Ureter (tissue), 1 donor: ENCODE measurements at places on chromosomes 6 and 20. TPM values are rescaled to one million over a fixed set of nuclear protein-coding genes. Genes with fewer than 3 reads are reported as not detected.
A peak's percentile ranks its signal among the peaks of the same experiment; 100 is the strongest.

GRCh38 chr6:151255811-151256210 lies 16.0 kb downstream of the AKAP12 start:
- no peak for DNase-seq

BNIP5 gene
- total RNA-seq, result not detected

GRCh38 chr6:127420556-127420955 lies 38.6 kb downstream of the KIAA0408 start:
- peak; percentile 76 for DNase-seq

CPXM1 gene
- total RNA-seq, result 3.0 TPM

BTN1A1 gene
- not detected for total RNA-seq

FAM110A gene
- 35.1 TPM for total RNA-seq

GRCh38 chr6:80437221-80437620 lies 330.8 kb downstream of the BCKDHB start:
- DNase-seq, result no peak

DNA sequence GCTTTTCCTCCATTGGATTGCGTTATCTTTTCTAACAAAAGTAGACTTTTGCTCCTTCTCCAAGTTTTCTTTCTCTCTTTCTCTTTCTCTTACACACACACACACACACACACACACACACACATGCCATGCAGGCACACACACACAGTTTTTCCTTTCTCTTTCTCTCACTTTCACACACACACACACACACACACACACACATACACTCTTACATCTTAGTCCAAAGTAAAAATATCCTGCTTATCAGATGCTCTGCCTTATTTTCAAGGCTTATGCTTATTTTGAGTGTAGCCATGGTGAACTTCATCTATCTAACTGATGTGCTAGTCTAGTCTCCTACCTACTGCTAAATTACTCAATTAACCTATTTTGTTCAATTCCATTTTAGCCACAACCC lies 34.4 kb upstream of the RAB23 start:
- no peak for DNase-seq

LAMA5 gene
- total RNA-seq, result 433 TPM

GRCh38 chr20:56579301-56579710 lies 46.3 kb downstream of the FAM209B start:
- no peak for DNase-seq

- DNase-seq, result no peak
Observed at GRCh38 chr20:31550099-31550498, 35.9 kb downstream of the HM13 start.

DNA sequence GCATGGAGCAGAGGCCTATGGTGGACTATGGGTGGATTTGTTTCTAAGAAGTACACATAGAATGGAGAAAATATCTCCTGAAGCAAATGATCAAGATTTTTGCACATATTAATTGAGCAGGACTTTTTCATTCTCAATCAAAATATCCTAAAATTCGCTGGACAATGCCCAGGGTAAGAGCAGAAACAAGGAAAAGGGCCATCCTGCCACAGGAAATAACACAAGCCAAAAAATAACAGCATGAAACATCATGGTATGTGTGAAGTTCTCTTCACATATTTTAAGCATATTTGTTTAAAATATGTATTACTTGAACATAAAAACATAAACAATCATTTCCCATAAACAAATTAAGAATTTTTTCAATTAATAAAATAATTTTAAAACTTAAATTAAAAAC lies 868.9 kb downstream of the EPHA7 start:
- no peak for DNase-seq

DNA sequence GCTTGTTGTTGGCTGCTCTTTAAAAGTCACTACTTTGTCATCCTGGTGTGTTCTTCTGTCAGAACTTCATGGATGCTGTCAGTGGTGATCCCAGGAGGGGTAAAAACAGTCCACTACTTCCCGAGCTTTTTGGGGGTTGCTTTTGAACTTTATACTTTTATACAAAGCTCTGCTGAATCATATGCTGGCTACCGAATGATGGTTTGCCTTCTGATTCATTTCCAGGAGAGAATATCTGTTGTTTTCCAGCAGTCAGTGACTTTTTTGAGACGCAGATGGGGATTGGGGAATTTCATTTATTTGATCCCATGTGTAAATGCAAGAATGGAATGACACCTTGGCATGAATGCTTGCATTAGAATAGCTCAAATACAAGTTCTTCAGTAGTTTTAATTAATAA lies 32.7 kb upstream of the COL10A1 start:
- DNase-seq, result no peak

GRCh38 chr6:166052837-166053236 lies 114.8 kb downstream of the TBXT start:
- no peak for DNase-seq

- DNase-seq, result no peak
Observed at GRCh38 chr6:100574836-100575235, 110.1 kb upstream of the SIM1 start.

GRCh38 chr6:82040405-82041221 lies 206.9 kb downstream of the IBTK start:
- DNase-seq, result peak; percentile 58

DNA sequence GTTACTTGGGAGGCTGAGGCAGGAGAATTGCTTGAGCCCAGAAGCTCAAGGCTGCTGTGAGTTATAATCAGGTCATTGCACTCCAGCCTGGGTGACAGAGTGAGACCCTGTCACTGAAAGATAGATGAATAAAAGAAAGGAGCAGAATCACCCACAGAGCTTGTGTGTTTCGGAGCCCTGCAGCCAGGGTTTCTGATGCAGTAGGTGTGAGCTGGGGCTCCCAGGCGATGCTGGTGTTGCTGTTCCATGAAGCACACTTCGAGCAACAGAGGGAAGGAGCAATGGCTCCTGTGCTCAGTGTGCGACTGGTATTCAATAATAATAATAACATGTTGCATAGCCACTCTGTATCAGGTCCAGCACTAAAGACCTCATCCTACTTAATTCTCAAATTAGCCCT lies 197.5 kb upstream of the CST7 start:
- DNase-seq, result peak; percentile 22

DNA sequence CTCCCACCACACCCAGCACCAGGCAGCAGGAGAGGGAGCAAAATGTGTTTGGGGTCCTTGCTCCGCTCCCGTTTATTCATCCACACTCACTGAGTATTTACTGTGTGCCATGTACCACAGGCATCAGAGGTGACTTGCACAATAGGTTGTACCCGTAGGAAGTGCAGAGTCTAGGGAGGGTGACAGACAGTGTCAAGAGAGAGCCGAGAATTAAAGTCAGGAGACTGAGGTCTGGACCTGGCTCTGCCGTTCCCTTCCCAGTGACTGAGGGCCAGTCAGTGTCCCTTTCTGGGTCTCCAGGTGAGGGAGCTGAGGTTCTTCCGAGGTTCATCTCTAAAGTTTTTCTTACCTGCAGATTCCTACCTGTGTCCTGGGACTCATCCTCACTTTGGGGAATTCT lies 22.3 kb downstream of the TTBK1 start:
- no peak for DNase-seq

DNA sequence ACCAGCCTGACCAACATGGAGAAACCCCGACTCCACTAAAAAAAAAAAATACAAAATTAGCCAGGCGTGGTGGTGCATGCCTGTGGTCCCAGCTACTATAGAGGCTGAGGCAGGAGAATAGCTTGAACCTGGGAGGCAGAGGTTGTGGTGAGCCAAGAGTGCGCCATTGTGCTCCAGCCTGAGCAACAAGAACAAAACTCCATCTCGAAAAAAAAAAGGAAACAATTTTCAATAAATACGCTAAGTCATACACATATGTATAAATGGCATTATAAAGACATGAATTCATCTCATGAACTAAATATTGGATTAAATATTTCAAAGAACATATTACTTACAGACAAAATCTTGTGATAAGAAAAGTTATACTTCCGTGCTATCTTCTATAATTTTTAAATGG lies 2.9 kb downstream of the ARHGAP18 start:
- no peak for DNase-seq

DNA sequence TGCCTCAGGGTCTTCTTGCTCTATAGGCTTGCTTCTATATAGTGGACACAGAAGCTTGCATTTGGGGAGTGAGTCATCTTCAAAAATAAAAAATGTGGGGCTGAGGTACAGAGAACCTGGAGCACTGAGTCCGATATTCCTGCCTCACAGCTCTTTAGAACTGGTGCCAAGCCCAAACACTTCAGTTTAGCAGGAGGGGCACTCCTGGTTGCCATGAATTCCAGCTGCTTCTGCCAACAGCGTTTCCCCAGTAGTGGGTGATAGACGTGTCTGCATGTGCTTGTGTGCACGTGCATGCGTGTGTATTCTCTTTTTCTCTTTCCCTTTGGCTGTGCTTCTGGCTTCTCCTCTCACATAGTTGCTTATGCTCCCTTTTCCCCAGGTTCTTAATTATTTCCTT lies 11.9 kb downstream of the DNPH1 start:
- DNase-seq, result no peak

AP5S1 gene
- 13.6 TPM for total RNA-seq

ALDH5A1 gene
- total RNA-seq, result 39.6 TPM

DNA sequence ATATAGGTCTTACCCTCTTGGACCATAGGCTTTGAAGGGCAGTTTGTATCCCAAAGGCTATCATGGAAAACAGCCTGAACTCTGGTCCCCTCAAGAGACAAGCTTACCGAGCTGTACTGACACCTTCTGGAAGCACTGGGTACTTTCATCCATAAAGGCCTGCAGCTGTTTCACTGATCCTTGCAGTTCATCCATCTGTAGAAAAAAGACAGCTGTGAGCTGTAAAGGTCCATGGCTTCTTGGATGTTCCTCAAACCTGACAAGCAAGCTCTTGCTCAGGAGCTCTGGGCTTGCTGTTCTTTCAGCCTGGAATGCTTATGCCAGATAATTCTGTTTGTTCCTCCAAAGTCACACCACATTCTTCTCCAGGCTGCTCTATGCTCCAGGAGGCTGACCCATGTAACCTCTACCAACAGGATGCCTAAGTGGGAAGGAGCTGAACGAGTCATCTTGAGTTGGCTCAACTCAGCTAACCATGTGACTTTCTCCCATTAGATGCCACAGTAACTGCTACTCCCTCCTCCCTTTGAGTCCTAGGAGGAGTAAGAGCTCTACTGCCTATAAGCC lies 8.8 kb upstream of the NDRG3 start:
- no peak for DNase-seq

GRCh38 chr20:2350606-2351005 lies 30.1 kb upstream of the TGM6 start:
- DNase-seq, result no peak

- no peak for DNase-seq
Observed at GRCh38 chr6:84618046-84618752, 146.2 kb downstream of the TBX18 start.

- no peak for DNase-seq
Observed at GRCh38 chr20:34040300-34040995, 46.7 kb downstream of the RALY start.

SOX18 gene
- 28.1 TPM for total RNA-seq

SLC22A3 gene
- 8.5 TPM for total RNA-seq

DNA sequence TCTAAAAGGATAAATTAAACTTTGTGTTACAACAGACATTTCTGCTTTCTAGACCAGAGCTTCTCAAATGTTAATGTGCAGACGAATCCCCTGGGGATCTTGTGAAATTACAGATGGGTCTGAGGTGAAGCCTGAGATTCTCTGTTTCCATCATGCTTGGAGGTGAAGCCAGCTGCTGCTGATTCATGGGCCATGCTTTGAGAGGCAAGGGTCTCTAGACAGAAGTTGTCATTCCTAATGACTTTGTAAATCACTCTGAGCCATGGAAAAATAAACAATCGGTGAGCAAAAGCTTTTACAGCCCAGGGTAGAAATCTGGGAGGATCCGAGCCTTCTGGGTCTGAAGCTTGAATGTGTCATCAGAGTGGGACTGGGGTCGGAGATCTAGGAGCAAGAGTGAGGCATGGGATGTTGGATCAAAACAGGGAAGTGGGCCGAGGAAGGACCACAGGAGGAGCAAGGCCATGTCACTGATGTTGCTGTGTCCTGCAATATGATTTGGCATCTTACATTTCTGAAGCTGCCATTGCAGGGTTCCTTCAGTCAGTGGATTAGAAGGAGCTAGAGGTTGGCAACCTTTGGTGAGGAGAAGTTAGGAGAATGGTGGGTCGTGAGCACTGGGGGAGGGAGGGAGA lies 77.3 kb downstream of the TRMT11 start:
- no peak for DNase-seq

KCNB1 gene
- 1.6 TPM for total RNA-seq

DNA sequence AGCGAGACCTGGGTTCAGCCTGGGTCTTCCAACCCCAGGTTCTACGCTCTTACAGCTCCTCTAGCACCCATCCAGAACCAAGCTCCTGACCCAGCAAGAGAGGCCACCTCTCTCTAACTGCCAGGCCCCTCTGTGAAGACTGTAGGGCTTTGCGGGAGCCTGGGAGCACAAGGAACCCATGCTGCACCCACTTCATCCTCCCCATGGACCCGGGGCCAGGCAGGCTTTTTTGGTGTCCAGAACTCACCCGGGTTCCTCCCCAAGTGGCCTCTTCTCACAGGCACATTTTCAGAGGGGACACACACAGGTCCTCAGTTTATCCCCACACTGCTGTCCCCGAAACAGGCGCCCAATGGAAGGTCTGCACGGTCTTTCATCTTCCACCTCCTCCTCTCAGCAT lies 145.9 kb downstream of the SYNDIG1 start:
- DNase-seq, result no peak

ZNF341 gene
- total RNA-seq, result 4.8 TPM

GINS1 gene
- 3.8 TPM for total RNA-seq

FAM83B gene
- total RNA-seq, result 24.9 TPM

MCM3 gene
- 59.4 TPM for total RNA-seq

LHFPL5 gene
- not detected for total RNA-seq

GRCh38 chr6:169568314-169569087 lies 133.3 kb downstream of the WDR27 start:
- no peak for DNase-seq

SMLR1 gene
- not detected for total RNA-seq

GRCh38 chr6:131063764-131064272 lies 773 bp upstream of the EPB41L2 start:
- no peak for DNase-seq

- DNase-seq, result no peak
Observed at GRCh38 chr20:11376998-11377397, 540.7 kb upstream of the BTBD3 start.

GRCh38 chr6:41505122-41506049 lies 40.8 kb upstream of the FOXP4 start:
- peak; percentile 85 for DNase-seq

DNA sequence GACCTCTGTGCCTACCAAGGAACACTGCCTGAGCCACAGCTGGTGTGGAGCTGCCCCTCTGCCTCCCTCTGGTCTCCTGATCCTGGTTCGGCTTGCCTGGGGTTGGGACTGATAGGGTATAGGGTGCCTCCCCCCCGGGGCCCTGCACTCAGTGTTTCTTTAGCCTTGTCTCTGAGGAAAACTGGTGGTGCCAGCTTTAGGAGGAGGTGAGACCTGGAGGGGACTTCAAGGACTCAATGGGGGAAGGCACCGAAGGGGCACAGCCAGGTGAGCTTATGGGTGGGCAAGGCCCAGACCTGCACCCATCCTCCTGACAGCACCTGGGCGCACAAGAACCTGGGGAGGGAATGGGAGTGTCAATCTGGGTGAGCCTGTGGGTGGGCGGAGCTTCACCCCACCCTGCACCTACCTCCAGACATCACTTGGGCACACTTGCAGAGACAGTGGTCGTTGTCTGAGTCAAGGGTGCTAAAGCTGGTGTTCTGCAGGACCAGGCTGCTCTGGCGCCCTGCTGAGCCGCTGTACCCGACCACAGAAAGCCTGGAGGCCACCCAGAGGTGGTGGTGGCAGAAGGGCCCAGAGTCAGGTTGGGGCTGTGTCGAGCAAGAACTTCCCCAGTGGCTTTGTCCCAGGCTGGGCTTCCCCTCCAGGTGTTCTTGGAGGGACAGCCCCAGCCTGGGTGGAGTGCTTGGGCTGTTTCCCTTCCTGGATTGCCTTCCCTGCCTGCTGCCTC lies 40.5 kb downstream of the FAM110A start:
- no peak for DNase-seq
